ENCODE measurements at places on chromosomes 6 and 20.

DNA sequence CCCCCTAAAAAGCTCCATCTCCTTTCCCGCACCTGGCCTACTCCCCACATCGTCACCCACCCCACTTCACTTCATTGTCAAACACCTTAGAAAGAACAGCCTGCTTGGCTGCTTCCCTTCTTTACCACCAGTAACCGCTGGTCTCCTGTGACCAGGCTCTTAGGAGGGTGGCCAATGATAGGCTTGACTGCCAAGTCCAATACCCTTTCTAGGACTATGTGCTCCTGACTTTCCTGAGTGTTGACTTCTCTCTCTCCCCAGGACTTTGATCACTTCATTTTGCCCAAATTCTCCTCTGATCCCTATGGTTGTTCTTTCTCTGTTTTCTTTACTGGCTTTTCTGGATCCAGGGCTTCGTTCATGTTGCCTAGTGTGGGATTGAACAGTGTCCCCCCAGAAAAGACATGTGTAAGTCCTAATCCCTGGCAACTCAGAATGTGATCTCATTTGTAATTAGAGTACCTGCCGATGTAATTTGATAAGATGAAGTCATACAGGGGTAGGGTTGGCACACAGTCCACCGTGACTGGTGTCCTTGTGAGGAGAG is 254.0 kb downstream of the GMDS start:
- DNase-seq, result no peak

- DNase-seq, result no peak
Measured at GRCh38 chr20:62852841-62853240, 8.8 kb downstream of the TCFL5 start.

DNA sequence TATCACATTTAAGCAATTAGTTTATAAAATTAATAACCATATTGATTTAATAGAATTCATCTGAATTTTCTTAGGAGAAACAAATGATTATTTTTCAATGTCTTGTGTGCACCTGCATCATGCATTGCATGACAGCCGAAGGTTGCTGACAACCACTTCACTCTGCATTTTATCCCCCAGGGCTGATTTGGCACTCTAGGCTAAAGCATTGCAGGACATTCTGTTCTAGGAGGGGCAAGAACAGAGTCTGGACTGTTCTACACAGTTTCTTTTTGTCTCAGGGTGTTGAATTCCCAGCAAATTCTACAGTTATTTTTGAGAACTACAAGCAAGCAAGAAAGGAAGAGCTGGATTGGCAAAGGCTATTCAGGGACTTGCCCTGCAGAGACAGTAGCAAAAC is 570.4 kb upstream of the EYS start:
- no peak for DNase-seq

DNA sequence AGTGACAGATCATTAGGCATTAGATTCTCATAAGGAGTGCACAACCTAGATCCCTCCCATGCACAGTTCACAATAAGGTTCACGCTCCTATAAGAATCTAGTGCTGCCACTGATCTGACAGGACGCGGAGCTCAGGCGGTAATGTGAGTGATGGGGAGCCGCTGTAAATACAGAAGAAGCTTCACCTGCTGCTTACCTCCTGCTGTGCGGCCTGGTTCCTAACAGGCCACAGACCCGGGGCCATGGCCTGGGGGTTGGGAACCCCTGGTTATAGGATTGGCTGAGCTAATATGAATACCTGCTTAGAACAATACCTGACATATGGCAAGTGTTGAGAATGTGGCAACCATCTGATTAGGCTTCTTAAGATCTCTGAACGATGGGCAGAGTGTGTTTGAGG is 2.4 kb downstream of the PNPLA1 start:
- no peak for DNase-seq

- DNase-seq, result no peak
Measured at GRCh38 chr6:41691426-41692079, 43.9 kb downstream of the TFEB start.

DNA sequence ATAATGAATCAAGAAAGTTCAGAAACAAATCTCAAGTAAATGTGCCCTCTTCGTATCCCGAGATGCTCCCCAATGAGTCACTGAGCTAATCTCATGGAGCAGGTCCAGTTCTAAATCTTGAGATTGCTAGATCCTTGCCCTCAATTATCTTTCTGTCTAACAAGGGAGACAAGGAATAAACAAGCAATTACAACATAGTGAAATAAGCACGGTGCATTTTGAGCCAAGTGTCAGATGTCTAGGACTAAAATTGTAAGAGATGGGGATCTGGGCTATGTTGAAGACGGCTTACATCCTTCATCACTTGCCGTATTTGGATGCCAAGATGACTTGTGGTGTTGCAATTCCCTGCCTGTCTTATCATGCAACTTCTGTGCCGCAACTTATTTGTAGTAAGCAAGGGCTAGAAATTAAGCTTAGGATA is 56.5 kb upstream of the ADGRF1 start:
- no peak for DNase-seq

- DNase-seq, result no peak
Measured at GRCh38 chr20:49575551-49576060, 7.7 kb upstream of the PTGIS start.

GRCh38 chr6:156421933-156422332 is 355.2 kb upstream of the ARID1B start:
- no peak for DNase-seq

GRCh38 chr20:33211817-33212424 is 5.2 kb upstream of the BPIFA3 start:
- peak; percentile 86 for DNase-seq
